ENCODE measurements at places on chromosomes 2 and 18.

- no peak for DNase-seq
Measured at GRCh38 chr18:35513181-35513936, 15.6 kb upstream of the INO80C start.

- no peak for DNase-seq
Measured at GRCh38 chr2:196535742-196536141, 103.8 kb upstream of the CCDC150 start.

GRCh38 chr2:111178730-111179405 is 58.2 kb downstream of the BCL2L11 start:
- no peak for DNase-seq

GRCh38 chr2:164110515-164110914 is 374.7 kb upstream of the FIGN start:
- no peak for DNase-seq

GRCh38 chr2:210421916-210422315 is 54.6 kb downstream of the LANCL1 start:
- no peak for DNase-seq

DNA sequence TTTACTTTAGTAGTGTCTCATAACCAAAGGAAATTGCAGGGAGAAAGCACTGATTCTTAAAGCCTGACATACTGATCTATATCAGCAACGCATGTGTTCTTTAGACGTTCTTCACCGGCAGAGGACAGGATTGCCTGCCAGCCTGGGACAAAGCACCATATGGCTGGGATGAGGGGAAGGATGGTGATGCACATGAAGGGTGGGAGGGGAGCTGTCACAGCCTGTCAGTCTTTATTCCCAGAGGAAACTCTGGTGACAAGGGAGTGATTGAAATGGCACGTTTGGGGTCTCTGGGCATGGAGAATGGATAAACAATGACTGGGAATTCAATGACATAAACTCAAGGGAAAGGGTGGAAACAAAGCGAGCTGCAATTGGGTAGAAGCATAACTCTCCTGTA is 808.1 kb downstream of the DCC start:
- DNase-seq: no peak

GRCh38 chr18:29226213-29226612 is 1049.3 kb upstream of the CDH2 start:
- DNase-seq: no peak

- no peak for DNase-seq
Measured at GRCh38 chr2:98648451-98648850, 40.1 kb downstream of the UNC50 start.

DNA sequence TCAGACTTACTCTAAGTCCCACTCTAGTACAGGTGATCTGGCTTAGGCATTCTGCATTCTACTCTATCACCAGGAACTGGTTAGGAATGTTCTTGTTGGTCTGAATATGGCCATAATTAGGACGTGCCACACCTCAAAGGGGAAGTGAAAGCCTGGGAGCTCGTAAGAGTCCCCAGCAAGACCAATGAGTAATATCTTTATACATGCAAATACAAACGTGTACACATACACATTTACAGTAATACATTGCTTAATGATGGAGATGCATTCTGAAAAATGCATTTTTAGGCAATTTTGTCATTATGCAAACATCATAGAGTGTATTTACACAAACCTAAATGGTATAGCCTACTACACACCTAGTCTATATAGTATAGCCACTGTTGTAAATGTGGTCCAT is 19.5 kb upstream of the ERCC3 start:
- no peak for DNase-seq

DNA sequence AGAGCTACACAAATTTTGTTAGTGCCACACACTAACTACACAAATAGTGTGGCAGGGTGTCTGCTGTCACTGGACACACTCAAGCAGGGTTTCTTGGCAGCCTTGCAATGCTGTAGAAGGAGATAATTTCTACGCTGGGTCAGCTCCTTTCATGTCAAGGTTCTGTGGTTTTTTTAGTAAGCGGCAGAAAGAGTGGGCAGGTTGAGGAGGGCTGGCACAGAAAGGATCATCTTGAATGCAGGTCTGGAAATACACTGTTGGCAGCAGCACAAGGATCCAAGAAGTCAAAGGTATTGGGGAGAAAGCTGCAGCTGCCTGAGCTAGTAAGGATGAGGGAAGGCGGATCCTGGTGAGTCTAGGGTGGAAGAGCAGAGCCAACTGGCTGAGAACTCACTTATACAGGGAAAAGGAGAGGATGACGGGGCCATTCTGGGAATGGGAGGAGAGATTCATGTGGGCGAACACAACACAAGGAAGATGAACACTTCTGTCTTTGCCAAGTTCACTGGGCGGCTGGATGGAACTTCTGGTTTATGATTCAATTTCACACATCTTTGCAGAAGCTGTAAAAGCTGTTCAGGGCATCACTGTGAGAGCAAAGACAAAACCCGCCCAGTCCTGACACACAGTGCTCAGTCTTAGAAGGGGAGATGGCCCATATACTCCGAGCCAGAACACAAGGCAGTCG is 16.9 kb upstream of the CYRIA start:
- no peak for DNase-seq

- DNase-seq: no peak
Measured at GRCh38 chr2:141137122-141137693, 993.6 kb downstream of the LRP1B start.

GRCh38 chr2:105425936-105426625 is 27.2 kb upstream of the FHL2 start:
- no peak for DNase-seq

- no peak for DNase-seq
Measured at GRCh38 chr2:71882949-71883472, 264.7 kb downstream of the CYP26B1 start.

- no peak for DNase-seq
Measured at GRCh38 chr18:48713309-48713708, 174.5 kb downstream of the CTIF start.
